Activated CD8-positive, alpha-beta memory T cell treated with anti-CD3 and anti-CD28 coated beads, Interleukin-2, amount 50 U/mL, for 4 hours (primary cell): ENCODE measurements at places on chromosomes 4 and X.

- no peak for DNase-seq
These were observed 181.8 kb downstream of the DCLK2 start for GRCh38 chr4:150259861-150260567.

- DNase-seq, result no peak
These were observed 247.1 kb upstream of the ETNPPL start for GRCh38 chr4:109009909-109010308.

- no peak for DNase-seq
These were observed 1890.7 kb upstream of the PCDH10 start for GRCh38 chr4:131258361-131258760.

- no peak for DNase-seq
These were observed 105.0 kb downstream of the TBL1X start for GRCh38 chrX:9569876-9570301.

DNA sequence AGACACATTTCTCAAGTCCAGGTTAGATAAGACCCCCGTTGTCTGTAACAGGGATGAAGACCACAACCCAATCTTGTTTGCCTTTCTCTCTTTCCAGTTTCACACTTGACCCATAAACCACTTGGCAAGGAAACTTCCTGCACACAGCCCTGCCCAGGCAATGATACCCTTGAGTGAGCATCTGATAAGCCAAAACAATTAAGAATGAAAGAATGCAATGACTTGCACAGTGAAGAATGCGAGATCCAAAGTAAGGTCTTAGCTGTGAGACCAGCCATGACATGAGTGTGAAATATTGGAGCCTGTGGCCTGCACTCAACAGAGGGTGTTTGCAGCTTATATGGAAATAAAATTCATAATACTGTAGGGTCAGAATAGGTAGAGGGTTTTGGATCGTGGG, 37.9 kb upstream of the MXRA5 start:
- DNase-seq, result no peak

GRCh38 chr4:152640058-152640921, 39.5 kb downstream of the TMEM154 start:
- DNase-seq, result no peak

DNA sequence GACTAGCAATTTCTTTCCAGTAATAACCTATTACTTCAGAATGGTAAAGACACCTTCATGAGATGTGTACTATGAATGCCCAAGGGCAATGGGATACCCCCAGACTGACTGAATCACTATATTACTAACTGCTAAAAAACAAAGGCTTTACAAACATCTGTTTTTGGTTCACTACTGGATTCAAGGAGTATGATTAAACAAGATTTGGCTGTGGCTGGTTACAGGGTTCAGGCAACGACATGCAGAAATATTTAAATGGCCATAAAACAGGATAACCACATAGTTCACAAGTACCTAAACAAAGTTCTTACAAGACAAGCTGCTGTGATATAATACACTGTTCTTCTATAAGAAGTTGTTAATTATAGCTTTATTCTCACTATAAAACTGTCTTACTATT, 128.2 kb downstream of the FRYL start:
- DNase-seq, result no peak

- DNase-seq, result no peak
These were observed 311.8 kb downstream of the ADGRL3 start for GRCh38 chr4:61511716-61512488.

GRCh38 chr4:75726577-75726976, 2.2 kb downstream of the USO1 start:
- no peak for DNase-seq

DNA sequence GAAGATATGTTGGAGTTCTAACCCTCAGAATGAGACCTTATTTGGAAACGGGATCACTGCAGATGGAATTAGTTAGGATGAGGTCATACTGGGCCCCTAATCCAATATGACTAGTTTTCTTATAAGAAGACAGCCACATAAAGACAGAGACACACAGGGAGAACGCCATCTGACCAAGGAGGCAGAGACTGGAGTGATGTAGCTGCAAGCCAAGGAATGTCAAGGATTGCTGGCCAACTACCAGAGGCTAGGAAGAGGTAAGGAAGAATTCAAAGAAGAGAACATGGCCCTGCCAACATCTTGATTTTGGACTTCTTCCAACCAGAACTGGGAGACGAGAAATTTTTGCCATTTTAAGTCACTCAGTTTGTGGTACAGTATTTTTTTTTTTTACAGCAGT, 152.8 kb upstream of the DIPK2B start:
- no peak for DNase-seq

DNA sequence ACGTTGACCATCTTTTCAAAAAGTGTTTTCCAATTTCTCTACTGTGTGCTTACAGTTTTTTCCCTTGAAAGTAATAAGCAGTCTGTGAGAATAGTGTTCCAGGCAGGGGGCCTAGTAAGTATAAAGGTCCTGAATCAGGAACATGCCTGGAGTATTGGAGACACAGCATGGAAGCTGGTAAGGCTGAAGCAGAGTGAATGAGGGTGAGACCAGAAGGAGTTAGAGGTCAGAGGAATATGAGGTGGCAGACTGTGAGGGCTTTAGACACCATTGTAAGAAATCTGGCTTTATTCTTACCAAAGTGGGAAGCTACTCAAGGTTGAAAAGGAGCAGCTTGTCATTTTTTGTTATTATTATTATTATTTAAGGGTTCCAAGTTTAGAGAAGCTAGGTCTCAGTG, 107.4 kb downstream of the CT47B1 start:
- no peak for DNase-seq
